ENCODE measurements at places on chromosomes 12 and 14. TPM values are rescaled to one million over a fixed set of nuclear protein-coding genes. Genes with fewer than 3 reads are reported as not detected.

Gene ATG101
- total RNA-seq: 90.6 TPM

Gene PLCZ1
- under 0.01 TPM for total RNA-seq

Gene CYP27B1
- total RNA-seq: 0.65 TPM

Gene PLEKHG7
- not detected for total RNA-seq

Gene RGS6
- not detected for total RNA-seq

Gene LBHD2
- not detected for total RNA-seq

Gene BATF
- not detected for total RNA-seq

Gene ITPK1
- total RNA-seq: 24.3 TPM

Gene CLEC9A
- not detected for total RNA-seq

Gene FGD6
- total RNA-seq: 12.7 TPM

Gene TMEM117
- 1.9 TPM for total RNA-seq

Gene ARL1
- 88.4 TPM for total RNA-seq

Gene RHOF
- total RNA-seq: 5.2 TPM

Gene ERP27
- 0.32 TPM for total RNA-seq

Gene GALNT9
- 0.76 TPM for total RNA-seq

Gene HRK
- not detected for total RNA-seq

Gene WNT1
- total RNA-seq: not detected

Gene TSPAN19
- not detected for total RNA-seq

Gene GOLGA5
- 39.0 TPM for total RNA-seq

Gene ZFYVE26
- total RNA-seq: 10.7 TPM

Gene SLC17A8
- total RNA-seq: not detected

Gene ATL1
- total RNA-seq: 1.4 TPM

Gene IFNG-AS1
- total RNA-seq: not detected

Gene FITM1
- total RNA-seq: under 0.01 TPM

Gene GPR65
- not detected for total RNA-seq

Gene KRT74
- total RNA-seq: not detected

Gene SOAT2
- not detected for total RNA-seq

Gene SCNN1A
- total RNA-seq: not detected

Gene PITPNM2
- total RNA-seq: 3.6 TPM

Gene ADCY6
- total RNA-seq: 27.8 TPM

Gene FGF6
- total RNA-seq: not detected

Gene ADAMTS20
- total RNA-seq: not detected

Gene SYT10
- not detected for total RNA-seq

Gene LTBP2
- total RNA-seq: 80.1 TPM

Gene RD3L
- not detected for total RNA-seq

Gene TPH2
- not detected for total RNA-seq

Gene RFX4
- not detected for total RNA-seq

Gene CKAP4
- total RNA-seq: 149 TPM

Gene ARMH4
- 0.15 TPM for total RNA-seq

Gene RPS26
- total RNA-seq: 189 TPM

Gene PLEKHG3
- 4.1 TPM for total RNA-seq

Gene MYF6
- not detected for total RNA-seq

Gene CCDC38
- total RNA-seq: not detected

Gene AMDHD1
- not detected for total RNA-seq

Gene SLC38A4
- not detected for total RNA-seq

Gene SPTB
- not detected for total RNA-seq

Gene GPR135
- 0.61 TPM for total RNA-seq

Gene BEGAIN
- total RNA-seq: 0.91 TPM

Gene CNTN1
- 0.30 TPM for total RNA-seq

Gene FAIM2
- total RNA-seq: under 0.01 TPM

Gene SETD3
- total RNA-seq: 63.8 TPM

Gene GPR84
- not detected for total RNA-seq
